ENCODE measurements at places on chromosomes 1 and 21.

- no peak for DNase-seq
Measured at GRCh38 chr1:53416269-53416813, 42.9 kb upstream of the DMRTB1 start.

GRCh38 chr1:38559446-38560165 lies 300.0 kb downstream of the RRAGC start:
- DNase-seq, result no peak

DNA sequence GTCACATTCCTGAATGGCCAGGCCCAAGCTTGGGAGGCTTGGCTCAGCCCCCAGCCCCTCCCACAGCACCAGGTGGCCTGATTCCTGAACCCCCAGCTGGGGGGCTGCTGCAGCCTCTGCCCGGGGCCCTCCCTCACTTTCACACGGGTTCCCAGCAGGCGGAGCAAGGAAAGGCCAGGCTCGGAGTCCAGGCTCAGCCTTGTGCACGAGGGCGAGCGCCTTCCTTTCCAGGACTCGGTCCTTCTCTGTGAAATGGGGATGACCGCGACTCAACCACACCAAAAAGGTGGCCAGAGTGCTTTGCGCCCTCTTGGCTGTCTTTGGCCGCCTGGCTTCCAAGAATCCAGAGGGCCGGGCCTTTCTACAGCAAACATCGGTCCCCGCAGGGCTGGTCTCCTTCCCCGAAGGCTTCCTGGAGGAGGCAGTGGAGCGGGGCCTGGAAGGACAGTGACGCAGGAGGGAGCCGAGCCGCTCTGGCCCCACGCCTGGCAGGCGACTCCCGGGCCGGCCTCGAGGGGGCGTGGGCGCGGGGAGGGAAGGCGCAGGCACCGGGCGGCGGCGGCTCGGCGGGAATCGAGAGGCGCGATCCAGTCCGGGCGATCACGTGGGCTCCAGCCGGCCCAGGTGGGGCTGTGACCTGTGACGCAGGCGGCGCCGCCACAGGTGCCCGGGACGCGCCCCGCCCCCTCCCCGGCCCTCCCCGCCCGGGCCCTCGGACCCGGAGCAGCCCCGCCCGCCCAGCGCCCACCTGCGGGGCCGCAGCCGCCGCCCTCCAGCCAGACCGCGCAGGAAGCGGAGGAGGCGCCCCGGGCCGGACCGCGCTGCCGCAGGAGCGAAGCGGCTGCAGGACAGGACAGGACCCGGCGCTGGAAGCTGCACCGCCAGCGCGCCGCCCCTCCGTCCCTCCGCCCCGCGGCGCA lies at the start of gene ARHGEF16:
Gene ARHGEF16, plus strand, starts transcription at position 775 of the 920 bp plus-strand sequence. CDS start 8,420 bp downstream, outside the sequence.
- DNase-seq, result peak; percentile 65

DNA sequence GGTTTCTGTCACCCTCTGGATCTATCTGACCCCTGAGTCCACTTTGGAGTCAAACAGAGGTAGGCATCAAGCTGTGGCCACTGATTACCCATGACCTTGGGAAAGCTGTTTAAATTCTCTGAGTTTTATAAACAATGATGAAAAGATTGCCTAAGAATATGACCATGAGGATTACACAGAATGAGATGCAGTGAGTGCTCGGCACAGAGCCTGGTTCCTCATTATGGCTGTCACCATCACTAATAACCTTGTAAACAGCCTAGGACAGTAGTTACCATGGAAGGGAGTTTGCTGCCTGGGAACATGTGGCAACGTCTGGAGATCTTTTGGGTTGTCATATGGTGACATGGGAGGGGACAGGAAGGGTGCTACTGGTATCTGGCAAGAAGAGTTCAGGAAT lies 248.3 kb upstream of the KAZN start:
- DNase-seq, result no peak

DNA sequence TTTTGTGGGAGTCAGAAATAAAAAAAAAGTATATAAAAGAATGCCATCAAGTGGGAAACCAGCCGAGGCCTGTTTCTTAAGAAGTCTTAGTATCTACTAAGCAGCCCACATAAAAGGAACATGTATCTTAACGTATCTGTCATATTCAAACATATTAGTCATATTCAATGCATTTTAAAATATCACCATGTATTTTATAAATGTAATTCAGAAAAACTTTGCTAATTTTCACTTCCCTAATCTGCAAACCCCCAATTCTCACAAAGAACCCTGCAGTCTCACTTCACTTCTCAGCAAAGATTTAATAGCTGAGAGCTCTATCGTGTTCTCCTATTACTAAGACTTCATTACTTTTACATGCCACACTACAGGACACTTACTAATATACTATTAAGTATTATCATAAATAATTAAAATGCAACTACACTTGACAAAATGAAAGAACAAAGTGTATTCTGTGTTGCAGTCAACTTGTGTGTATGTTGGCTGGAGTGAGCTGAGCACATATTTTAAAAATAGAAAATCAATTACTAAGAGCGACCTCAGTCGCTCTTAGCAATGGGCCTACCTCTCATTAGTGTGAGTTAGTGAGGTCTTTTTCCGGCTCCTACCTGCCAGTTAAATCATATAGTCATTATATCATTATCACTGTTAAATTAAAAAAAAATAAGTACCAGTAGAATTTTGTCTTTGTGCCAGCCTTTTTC lies 484.3 kb downstream of the LMO4 start:
- no peak for DNase-seq

GRCh38 chr1:157107702-157108101 lies 8.1 kb upstream of the ETV3L start:
- DNase-seq, result no peak

DNA sequence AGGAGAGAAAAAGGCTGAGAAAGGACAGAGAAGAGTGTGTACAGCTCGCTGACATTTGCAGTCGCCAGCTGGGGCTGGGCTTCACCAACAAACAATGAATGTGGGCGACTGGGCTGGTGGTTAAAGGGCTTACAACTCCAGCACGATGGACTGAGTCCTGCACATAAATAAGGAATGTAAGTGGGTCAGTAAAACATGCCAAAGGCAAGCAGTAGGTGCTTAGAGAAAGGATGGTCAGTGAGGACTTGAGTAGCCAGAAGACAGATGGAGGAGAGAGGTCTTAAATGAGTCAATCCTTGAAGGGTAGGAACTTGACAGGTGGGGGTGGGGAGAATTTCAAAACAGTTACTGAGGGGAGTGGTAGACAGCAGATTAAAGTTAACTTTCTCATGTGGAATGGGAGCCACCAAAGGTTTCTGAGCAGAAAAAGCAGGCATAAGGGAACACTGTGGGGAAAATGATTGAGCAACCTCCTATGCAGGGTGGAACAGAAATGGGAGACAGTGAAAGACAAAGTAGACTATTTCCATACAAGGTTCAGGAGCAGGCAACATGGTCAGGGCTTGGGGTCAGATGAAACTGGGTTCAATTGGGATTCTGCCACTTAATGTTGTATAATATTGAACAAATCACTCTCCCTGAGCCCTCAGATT lies 37.4 kb downstream of the GADD45A start:
- DNase-seq, result no peak

GRCh38 chr1:248404024-248404423 lies 1.2 kb downstream of the OR2T1 start:
- DNase-seq, result peak; percentile 38

DNA sequence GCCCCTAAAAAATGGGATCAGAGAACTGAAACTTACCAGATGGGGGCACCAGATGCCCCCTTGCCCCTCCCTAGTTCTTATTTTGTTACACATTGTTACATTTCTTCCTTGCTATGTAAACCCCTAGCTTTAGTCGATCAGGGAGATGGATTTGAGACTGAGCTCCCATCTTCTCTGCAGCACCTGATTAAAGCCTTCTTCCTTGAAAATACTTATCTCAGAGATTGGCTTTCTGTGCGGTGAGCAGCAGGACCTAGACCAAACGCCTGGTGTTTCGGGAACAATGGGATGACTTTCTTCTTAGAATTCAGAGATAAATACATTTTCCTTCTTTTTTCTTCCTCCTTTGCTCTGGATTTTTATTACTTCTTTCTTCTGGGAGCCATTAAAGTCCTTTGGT lies 16.7 kb upstream of the LSM10 start:
- DNase-seq, result no peak

DNA sequence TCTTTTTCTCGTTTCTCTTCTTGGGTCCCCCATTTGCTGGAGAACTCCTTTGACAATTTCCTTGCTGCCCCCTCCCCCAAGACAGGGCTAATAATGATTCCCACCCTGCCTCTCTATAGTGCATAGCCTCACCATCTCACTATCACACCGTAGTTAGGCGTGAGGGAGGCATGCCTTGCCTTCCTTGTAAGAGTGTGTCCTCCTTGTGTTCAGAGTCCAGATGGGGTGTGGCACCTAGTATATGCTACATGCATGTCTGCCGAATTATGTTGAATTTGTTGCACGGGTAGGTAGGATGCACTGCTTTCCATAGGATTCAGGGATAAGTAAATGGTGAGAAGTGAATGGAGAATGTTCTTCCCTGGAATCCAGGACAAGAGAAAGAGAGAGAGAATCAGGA lies 219.4 kb downstream of the TNR start:
- DNase-seq, result no peak

DNA sequence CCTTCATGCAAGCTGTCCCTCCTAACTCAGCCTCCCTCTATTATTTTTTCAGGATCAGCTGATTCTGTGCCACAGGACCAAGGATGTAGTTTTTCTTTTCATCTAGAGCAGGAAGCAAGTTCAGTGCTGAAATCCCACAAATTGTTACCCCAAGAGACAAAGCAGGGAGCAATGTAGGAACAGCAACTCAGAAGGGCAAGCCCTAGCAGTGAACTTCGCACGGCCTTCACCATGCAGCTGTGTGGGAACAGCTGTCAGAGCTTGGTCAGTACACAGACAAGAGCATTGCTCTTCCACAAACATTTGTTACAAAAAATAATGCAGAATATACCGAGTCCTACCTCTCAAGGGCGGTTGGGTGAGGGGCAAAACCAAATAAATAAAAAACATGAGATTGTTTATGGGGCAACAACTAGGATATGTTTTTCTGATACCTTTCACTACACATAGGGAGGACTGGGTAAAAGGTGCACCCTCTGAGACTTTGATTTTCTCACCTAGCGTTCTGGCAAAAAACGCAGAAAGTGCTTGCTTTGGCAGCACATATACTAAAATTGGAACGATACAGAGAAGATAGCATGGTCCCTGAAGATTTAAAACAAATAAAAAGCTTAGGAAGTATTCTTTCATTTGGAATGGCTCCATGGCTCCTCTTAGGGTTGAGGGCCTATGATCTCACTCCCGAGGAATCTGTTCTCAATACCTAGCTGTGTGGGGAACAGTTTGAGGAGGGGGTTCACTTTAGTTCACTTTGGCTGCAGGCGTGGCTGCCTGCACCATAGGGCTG lies 37.1 kb upstream of the ANGPTL7 start:
- no peak for DNase-seq

GRCh38 chr1:1124786-1125642 lies 9.1 kb upstream of the C1orf159 start:
- no peak for DNase-seq

DNA sequence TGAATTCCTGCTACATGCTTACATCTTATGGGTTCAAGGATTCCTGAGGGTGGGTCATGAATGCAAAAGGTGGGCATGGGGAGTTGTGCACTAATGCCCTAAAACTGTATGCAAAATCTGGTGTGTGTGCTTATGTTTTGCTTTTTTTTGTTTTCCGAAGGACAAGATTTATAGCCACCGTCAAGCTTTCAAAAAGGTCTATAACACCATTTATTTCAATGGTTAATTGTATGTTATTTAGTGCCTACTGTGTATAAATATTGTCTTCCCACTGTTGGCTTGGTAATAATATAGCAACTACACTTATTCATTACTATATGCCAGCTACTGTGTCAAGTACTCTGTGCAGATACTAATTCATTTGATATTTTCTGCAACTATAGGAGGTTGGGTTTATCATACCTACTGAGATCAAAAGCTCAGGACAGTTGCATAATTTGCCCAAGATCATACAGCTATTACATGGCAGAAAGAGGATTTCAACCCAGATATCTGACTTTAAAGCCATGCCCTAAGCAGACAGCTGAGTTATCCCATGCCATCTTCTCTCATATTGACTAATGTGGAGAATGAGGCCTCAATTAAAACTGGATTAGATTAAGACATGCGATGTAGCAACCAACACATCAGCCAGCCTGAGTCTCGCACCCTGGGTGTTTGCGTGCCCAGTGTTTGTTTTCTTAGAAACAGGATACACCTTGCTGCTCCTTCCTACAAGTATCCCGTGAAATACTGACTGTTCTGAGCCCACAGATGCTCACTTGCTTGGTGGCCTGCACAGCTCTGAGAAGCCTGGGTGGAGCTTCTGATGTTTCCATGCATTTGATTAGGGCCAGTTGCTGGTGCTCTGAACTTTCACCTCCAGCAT lies 34.6 kb downstream of the GADD45A start:
- no peak for DNase-seq

DNA sequence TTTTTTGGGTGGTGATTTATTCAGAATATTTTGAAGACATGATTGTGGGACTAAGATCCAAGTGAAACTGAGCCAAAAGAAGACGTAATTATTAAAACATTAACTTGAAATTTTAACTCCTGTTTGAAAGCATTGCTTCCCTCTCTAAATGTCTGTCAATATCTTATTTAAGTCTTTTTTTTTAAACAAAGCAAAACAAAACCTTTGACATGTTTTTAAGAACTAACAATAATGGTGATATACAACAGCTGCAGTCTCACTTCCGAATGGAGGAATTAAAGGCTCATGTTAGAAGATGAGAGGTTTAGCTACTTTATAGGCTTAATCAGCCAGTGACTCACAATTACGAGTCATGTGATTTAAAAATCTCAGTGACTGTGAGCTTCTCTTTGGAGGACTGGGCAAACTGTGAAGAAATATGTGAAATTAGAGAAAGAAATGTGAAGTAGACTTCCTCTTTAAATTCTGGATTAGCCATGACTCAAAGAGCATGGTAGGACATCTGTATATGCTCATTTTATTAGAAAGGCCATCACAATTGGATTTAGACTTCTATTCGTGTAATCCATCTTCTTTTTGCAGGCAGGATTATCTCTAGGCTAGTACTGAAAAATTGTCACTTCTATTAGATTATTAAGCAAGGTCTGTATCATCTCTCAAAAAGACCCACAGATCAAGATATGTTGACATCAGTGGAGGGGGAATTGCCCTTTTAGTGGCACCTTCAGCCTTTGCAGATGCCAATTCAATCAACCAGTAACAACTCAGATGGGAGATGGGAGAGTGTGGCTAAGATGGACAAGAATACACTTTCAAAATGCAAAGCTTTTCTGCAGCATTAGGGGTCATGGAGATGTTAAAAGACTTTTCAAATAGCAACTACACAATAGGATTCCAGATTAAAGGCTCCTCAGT lies 28.7 kb downstream of the KCNA3 start:
- no peak for DNase-seq

- DNase-seq, result no peak
Measured at GRCh38 chr1:182213163-182213562, 151.7 kb upstream of the ZNF648 start.
